GM12864 (cell line): ENCODE measurements at places on chromosomes 4 and X.

DNA sequence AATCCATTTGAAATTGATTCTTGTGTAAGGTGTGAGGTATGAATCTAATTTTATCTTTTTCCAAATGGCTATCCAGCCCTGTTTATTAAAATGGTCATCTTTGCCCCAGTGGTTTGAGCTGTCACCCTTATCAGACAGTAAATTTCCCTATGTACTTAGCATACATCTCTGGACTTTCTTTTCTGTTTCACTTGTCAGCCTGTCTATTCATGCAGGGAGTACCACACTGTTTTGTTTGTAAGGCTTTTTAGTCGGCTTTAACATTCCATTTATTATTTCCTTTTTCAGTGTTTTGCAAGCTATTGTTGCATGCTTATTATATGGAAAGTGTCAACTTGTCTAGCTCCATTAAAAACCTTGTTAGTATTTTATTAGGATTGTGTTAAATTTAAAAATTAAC, 155.8 kb downstream of the STAG2 start:
- no peak for DNase-seq

DNA sequence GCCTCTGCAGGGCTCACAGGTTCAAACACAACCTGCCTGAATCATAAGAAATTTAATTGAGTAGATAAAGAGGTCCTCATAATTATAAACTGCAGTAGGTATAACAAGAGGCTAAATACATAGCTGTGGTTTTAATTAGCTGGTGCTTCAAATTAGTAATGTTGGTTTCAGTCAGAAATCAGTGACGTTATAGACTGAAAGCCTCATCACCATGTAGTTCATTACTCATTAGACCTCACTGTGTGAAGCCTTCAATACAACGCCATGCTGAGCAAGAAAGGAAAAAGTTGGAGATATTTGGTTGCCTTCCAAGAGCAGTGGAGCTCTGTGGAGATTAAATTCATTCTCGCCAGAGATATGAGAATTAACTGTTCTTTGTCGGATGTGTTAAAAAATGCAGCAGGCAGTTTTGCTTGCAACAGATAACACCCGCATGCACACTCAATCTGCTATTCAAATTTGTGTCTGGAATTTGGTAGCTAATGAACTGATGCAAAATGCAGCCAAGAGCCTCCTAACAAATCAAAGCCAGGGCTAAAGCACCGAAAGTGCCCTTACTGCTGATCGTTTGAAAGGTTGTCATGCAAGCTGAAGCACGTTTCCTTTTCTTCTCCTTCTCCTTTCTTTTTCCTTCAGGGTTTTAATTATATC, 148.9 kb downstream of the AFF2 start:
- DNase-seq, result no peak

DNA sequence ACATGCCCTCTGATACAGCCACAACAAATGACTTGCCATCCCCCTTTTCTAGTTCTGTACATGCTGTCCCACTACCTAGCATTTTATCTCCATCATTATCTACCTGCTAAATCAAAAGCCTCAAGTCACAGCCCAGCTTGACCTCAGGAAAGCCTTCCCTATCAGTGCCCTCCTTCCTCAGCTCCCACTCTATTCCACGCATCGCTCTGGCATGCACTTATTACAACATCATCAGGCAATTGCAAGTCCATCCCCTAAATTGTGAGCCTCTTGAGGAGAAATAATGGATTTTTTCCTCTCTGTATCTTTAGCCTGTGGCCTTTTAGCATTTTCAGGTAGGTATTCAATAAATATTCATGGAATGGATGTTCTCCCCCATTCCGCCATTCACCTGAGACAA, 5.7 kb downstream of the ARL13A start:
- no peak for DNase-seq

DNA sequence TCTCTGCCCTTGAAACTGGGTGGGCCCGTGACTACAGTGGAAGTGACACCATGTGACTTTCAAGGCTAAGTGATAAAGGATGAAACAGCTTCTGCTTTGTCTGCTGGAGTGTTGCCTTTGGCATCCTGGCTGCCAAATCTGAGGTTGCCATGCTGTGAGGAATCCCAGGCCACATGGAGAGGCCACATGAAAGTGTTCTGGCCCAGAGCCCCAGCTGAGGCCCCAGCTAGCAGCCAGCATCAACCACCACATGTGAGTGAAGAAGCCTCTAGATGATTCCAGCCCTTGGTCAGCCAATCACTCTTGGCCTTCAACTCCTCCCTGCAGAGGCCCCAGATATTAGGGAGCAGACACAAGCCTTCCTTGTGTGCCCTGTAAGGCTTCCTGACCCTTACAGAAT, 94.4 kb upstream of the BCOR start:
- DNase-seq, result no peak

GRCh38 chrX:82703551-82703950, 804.5 kb upstream of the POU3F4 start:
- no peak for DNase-seq
